ENCODE measurements at places on chromosomes 7 and 10.

GRCh38 chr7:15820319-15820718, 133.8 kb upstream of the MEOX2 start:
- no peak for DNase-seq

DNA sequence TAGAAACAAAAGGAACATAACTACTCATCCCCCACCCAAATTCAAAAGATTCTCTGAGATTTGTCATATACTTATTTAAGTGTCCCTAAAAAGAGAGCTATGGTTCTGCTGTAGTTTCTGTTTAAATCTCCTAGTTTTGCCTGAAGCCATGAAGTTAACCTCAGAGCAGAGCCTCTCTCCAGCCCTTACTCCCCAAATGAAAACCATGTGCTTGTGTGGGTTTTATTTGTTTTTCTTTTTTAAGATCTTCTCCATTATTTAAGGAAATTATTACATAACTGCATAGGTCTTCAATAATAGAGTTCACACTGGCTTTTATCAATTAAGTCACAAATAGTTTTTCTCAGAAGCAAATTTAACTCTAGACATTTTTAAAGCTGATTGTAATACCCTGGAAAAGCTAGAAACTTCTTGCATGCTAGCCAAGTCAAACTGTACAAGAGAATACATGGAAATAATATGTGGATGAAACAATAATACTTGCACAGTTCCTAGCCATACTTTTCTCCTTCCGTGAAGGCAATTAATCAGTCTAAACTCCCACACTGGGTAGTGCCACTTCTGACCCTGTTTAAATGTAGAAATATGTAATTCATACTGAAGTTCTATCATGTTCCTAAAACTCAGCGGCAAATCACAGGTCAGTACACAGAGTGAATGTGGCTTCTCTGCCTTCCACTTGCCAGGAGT, 579.7 kb downstream of the SUGCT start:
- no peak for DNase-seq

DNA sequence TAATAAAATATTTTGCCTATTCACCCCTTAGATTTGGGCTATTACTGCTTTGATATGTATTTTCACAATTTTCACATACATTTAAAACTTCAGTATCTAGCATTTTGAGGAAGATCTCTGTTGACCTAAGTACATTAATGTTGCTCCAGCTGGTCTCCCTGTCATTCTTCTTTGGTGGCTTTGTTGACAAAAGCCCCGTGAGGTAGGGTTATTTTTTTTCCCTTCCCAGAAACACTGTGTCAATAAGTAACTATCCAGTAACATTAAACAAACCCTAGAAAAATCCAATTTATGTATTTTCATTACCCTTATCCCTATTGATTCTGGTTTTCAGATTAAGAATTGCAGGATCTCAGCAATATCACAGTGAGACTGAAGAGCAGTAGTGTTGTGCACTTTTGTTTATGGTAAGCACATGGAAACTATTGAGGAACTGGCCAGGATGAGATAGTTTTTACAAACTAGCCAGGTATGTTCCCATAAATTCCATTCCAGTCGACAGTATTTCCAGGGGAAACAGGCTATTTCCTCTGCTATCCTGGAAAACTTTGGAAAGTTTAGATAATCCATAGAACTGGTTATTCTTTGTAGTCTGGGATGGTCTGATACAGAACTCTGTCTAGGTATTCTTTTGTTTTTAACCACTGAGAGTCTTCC, 198.2 kb downstream of the PON1 start:
- no peak for DNase-seq

DNA sequence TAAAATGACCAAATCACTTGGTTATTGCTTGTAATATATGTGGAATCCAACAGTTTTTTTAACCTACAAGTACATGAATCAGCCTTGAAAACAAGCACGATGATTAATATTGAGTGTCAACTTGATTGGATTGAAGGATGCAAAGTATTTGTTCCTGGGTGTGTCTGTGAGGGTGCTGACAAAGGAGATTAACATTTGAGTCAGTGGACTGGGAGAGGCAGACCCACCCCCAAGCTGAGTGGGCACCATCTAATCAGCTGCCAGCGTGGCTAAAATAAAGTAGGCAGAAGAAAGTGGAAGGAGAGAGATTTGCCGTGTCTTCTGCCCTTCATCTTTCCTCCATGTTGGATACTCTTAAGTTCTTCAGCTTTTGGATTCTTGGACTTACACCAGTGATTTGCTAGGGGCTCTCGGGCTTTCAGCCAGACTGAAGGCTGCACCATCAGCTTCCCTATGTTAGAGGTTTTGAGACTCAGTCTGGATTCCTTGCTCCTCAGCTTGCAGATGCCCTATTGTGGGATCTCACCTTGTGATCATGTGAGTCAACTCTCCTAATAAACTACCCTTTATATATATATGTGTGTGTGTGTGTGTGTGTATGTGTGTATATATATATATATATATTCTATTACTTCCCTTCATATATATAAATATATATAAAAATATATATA, 118.4 kb upstream of the WDR11 start:
- DNase-seq = no peak

- DNase-seq = no peak
Observed at GRCh38 chr7:30994206-30995100, 30.7 kb downstream of the GHRHR start.
